Renal cortex interstitium (tissue), 15 donors: ENCODE measurements at places on chromosomes 11 and 22. TPM values are rescaled to one million over a fixed set of nuclear protein-coding genes. Genes with fewer than 3 reads are reported as not detected.

SLC22A6 gene
- 27.0 TPM for polyA plus RNA-seq

DNA sequence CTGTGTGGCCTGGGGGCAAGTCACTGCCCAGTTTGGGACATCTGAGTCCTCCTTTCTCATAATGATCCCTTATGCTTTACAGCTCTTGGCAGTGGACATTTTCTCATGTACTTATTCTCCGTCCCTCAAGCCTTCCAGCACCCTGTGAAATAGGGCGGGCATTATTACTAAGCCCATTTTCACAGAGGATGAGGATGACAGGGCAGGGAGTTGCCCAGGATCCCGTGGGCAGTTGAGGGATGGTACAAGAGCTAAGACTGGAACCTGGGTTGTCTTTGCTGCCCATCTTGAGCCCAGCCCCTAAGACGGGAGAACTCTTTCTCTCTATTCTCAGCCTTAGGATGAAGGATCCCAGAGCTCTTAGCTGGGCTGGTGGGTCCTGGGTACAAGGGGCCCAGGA, 11.2 kb downstream of the CD82 start:
- DNase-seq, result no peak

DNA sequence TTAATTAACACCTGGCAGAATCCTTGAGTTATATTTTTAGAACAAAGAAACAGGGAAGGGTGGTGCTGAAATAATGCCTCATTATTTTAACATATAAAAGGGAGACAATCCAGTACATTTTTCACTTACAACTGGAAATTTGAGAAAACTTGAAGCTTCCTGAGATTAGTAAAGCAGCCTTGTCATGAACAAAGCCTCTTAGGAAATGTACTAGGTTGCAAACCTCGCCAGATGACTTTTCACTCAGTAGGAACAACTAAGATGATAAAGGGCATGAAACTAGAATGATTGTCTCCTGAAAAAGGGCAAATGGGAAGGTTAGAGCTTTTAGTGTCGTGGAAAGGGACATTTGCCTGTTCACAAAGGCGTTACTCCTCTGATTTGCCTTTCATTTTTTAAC, 289.6 kb downstream of the ETS1 start:
- no peak for DNase-seq

- no peak for DNase-seq
Measured at GRCh38 chr11:34343686-34344085, 14.1 kb downstream of the ABTB2 start.

DNA sequence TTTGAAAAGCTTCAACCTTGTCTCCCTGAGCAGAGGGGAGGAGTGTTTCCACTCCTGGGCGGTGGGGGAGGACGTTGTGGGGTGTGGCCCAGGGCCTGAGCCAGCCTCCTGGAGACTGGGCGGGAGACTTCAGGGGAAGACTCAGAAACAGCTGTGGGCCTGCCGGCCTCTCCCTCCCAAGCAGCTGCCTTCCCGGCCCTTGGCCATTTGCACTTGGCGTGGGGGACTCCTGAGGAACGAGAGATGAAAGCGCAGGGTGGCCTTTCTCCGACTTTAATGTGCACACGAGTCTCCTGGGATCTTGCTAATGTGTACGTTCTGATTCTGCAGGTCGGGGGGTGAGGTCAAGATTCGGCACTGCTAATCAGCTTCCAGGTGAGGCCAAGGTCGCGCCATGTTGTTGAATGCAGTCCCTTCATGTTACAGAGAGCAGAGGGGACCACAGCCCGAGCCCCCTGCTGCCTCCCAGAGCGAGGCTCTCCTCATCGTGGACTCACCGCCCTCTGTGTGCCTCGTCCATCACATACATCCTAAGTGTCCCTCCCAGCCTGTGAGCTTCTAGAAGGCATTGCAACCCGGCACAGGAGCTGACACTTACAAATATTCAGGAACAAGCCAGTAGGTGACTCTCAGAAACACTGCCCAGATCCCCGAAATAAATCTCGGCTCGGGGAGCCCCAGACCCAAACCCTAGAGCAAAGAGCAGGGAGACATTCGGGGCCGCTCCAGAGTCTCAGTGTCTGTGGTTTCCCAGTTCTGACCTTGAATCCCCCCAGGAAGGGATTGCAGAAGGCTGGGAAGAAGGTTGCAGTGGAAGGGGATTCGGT, 7.7 kb downstream of the LIF start:
- no peak for DNase-seq

GRCh38 chr11:104946907-104947306, 21.5 kb downstream of the CASP4 start:
- no peak for DNase-seq

- no peak for DNase-seq
Measured at GRCh38 chr11:2194877-2195755, 23.5 kb upstream of the TH start.

DNA sequence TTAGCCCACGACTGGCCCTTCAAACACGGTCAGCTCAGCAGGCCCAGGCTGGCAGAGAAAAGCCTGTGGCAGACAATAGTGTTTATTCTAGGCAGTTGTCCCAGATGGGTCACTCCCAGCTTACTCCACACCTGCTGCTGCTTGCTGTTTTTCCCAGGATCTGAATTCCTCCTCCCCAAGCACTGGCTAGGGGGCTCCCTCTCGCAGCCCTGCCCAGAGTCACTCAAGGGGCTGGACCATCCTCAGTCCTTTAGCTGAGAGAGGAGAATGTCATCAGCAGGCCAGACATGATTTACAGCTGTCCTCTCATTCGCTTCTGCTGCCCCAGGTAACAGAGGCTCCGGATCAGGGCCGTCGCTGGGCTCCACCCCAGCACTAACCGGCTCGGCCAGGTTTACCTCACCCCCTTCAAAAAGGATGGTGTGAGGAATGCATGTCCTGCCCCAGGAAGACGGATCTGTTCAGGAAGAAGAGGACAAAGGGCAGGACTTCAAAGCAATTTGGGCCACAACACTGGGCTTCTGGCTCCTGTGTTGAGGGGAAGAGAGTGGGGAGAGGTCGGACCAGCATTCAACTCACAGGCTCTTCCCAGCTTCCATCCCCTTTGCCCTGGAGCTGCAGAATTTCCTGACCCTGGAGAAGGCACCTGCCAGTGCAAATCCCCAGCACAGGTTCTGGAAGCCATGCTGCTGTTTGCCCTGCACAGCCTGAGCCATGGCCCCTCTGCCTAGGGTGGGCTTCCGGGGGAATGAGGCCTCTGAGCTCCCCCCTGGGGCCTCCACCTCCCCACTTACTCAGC, 59.7 kb upstream of the BARX2 start:
- no peak for DNase-seq

GRCh38 chr11:92477686-92478085, 253.1 kb downstream of the FAT3 start:
- DNase-seq, result no peak

GRCh38 chr11:61774411-61774810, 18.0 kb downstream of the TMEM258 start:
- DNase-seq, result no peak

DNA sequence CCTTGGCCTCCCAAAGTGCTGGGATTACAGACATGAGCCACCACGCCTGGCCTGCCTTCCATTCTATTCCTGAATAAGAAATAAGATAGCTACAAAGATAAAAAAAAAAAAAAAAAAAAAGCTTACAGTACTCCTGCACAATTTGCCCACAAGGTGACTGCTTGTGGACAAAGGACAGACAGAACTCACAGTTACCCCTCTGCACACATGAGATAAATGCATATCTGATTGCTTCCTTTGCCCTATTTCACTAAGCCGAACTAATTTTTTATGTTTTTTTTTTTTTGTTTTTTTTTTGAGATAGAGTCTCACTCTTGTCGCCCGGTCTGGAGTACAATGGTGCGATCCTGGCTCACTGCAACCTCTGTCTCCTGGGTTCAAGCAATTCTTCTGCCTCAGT, 23.6 kb upstream of the HSPA8 start:
- no peak for DNase-seq
